ENCODE measurements at places on chromosomes 2 and 18.

DNA sequence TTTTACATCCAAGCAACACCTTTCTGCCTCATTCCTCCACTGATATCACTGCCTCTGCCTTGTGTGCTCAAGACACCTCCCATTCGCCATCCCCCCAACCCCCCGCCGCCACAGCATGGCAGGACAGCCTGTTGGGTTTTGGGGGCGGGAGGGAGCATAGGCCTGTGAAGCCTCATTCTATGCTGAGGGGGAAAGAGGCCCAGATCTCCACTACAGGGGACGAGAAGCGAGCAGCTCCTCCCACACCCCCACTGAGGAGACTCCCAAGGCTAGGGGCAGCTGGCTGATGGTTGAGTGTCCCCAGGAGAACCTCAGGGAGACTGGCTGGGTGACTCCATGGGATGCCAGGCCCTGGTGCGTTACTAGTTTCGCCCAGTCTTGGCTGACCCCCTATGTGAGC lies 214.3 kb upstream of the SIX2 start:
- DNase-seq: no peak

DNA sequence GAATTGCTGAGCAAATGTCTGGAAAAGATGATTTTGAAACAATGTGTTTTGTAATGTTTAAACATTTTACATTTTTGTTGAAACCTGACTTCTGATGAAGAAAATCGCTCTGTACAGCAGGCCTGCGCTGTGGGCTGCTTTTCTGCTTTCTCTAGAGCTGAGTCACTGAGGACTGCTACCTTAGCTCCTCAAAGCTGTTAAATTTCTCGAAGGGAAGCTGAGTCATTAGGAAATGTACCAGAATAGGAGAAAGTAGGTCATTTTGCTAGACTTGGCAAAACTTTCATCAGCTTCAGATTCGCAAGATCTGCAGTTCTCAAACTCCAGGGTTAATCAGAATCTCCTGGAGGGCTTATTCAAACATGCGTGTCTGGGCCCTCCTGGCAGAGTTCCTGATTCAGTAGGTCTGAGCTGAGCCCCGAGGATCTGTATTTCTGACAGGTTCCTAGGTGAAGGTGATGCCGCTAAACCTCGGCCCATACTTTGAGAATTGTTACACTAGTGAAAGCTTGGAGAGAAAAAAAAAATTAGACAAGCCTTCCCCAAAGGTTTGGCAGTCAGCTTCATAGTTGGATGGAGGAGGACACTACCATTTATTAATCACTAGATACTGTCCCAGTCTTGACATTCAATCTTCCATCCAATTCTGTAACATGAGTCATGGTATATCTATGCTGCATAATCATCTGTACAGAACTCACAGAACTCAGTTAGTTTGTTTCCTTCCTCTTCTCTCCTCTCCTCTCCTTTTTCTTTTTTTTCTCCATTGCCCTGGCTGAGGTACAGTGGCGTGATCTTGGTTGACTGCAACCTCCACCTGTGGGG lies 297.6 kb downstream of the PARD3B start:
- DNase-seq: no peak

- no peak for DNase-seq
These were observed 409.2 kb upstream of the TCF4 start for GRCh38 chr18:55997151-55997561.

- no peak for DNase-seq
These were observed 105.8 kb upstream of the CTAGE1 start for GRCh38 chr18:22523481-22523880.

DNA sequence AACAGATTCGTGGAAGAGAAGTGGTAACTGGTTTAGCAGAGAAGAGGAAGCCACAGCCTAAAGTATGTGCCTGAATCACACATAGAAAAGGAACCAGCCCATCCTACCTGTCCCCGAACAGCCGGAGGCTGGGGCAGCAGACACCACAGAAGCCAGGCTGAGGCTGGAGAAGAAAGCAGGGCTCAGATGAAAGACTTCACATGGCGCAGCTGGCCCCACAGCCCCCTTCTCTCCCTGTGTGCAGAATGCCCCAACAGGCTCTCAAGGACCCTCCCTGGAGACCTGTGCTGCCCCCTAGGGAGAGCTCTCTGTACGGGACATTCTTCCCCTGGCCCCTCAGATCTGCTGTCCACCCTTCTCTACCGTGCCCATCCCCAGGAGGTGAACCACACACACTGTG lies 83.5 kb upstream of the RAB12 start:
- no peak for DNase-seq
